ENCODE measurements at places on chromosomes 3 and 15.

DNA sequence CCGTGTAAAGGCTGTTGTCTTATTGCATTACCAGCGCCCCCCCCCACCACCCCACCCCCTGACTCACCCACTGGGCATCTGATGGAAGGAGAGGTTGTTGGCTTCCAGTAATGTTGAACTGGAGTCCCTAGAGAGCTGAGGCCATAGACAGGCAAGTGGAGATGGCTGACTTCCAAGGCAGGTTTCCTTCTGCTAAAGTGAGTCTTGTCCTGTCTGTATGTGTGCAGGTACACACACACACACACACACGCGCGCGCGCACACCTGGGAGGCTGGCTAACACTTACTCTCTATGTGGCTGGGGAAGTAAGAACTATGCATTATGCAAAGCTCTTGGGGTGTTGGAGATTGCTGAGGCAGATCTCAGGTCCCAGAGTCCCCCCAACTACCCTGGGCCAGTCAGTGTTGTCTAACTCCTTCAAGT, 1.6 kb upstream of the KY start:
- DNase-seq = no peak

- DNase-seq = no peak
Measured at GRCh38 chr3:181906338-181906737, 194.6 kb downstream of the SOX2 start.

- no peak for DNase-seq
Measured at GRCh38 chr15:69623392-69624154, 171.0 kb downstream of the RPLP1 start.

- DNase-seq = peak; percentile 87
Measured at GRCh38 chr3:48656061-48656840, 6.4 kb downstream of the CELSR3 start.

DNA sequence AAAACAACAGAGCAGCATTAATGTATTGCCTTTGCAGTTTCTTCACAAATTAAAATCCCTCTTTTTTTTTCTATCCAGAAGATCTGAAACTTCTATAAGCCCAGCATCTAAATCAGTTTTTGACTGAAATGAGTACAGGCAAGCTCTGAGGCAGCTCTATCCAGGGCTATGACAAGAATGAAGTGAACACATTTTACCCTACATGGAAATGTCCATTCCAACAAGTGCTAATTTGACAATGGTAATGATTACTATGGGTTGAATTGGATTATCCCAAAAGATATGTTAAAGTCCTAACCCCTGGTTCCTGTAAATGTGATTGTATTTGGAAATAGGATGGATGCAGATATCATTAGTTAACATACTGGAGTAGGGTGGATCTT, 115.7 kb downstream of the RPL22L1 start:
- DNase-seq = no peak

GRCh38 chr3:127062926-127063325, 80.0 kb downstream of the PLXNA1 start:
- no peak for DNase-seq

- DNase-seq = no peak
Measured at GRCh38 chr15:81387621-81388435, 13.8 kb upstream of the TMC3 start.

GRCh38 chr3:68360492-68360891, 571.9 kb downstream of the TAFA4 start:
- DNase-seq = no peak

- DNase-seq = no peak
Measured at GRCh38 chr3:183937601-183938286, 53.1 kb upstream of the PARL start.

- no peak for DNase-seq
Measured at GRCh38 chr3:14458434-14459275, 56.2 kb downstream of the SLC6A6 start.

DNA sequence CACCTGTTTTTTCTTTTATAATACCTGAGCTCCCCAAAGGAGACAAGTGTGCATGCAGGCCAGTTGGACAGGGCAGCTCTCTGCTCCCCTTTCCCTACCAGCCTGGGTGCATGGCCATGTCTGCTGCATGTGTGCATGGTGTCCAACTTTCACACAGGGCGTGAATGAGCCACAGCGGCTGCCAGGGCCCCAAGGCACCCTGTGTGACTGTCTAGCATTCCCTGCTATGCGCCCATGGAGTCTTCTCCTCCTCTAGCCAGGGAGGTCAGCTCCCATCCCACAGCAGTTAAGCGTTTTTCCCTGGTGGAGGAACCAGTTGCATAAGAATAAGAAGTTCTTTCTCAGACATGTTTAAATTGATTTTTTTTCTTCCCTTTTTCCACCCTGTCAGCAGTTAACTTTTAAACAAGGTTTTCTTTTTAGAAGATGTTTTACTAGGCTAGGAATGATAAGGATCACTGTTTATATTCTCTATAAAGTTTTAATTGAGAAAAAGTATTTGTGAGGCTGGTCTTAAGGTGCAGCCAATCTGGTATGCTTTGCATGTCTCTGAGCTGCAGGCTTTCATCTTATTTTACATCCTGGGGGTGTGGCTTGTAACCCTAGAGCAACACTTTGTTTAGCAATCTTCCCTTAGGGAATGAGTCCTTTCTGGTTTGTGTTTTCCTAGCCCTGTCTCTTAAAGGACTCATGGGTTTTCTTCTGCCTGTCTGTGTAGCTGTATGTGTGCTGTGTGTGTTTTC, 20.5 kb upstream of the OR5H1 start:
- DNase-seq = no peak

DNA sequence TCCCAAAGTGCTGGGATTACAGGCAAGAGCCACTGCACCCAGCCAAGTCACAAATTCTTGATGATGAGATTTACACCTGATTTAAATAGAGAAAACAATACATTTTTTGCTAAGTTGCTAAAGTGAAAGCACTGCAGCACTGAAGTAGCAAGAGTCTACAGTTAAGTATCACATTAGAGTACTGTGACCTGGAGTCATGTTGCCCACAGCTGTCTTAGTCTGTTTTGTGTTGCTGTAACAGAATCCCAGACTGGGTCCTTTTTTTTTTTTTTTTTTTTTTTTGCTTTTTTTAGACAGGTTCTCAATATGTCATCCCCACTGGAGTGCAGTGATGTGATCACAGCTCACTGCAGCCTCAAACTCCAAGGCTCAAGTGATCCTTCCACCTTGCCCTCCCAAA, 23.2 kb upstream of the GNB4 start:
- DNase-seq = no peak

DNA sequence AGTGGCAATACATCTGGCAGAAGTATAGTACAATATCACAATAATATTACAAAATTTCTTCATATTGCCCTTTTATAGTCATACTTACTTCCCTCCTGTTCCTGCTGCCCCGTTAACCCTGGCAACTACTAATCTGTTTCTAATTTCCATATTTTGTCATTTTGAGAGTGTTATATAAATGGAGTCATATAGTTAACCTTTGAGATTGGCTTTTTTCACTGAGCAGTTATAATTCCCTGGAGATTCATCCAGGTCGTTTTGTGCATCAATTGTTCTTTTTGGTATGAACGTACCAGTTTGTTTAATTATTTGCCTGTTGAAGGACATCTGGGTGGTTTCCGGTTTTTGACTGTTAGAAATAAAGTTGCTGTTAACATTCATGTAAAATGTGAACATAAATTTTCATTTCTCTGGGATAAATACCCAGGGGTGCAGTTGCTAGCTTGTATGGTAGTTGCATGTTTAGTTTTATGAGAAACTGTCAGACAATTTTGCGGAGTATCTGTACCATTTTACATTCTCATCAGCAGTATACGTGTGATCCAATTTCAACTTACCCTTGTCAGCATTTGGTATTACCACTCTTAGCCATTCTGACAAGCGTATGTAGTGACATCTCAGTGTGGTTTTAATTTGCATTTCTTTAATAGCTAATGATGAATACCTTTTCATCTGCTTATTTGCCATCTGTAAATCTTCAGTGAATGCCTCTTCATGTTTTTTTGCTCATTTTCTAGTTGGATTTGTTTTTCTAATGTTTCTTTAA, 32.2 kb upstream of the IL20RB start:
- no peak for DNase-seq

- no peak for DNase-seq
Measured at GRCh38 chr15:85746641-85747040, 48.1 kb downstream of the KLHL25 start.

- no peak for DNase-seq
Measured at GRCh38 chr15:85834651-85835050, 39.9 kb upstream of the KLHL25 start.

- DNase-seq = no peak
Measured at GRCh38 chr3:185402561-185402960, 39.6 kb downstream of the MAP3K13 start.

DNA sequence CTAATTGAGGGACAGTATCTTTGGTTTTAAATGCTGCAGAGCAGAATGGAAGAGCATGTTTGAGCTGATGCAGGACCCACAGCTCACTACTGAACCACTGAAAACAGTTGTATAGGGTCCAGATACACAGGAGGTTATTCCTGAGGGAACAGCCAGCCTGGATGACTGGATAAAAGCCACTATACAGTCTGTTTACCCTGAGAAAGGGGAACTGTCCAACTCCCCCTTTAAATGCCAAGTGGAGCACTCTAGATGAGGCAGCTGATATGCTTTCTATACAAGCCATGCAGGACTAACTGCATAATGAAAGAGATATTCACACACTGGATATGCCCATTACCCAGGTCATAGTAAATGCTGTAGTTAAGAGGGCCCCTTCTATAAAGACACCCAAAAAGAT, 138.6 kb downstream of the IMPG2 start:
- DNase-seq = no peak
